KBM-7 (cell line): ENCODE measurements at places on chromosomes 7 and 10.

- DNase-seq: no peak
Measured at GRCh38 chr7:135207406-135208101, 3.8 kb downstream of the WDR91 start.

GRCh38 chr10:105494303-105494702 is 853.2 kb downstream of the SORCS3 start:
- no peak for DNase-seq

GRCh38 chr10:31133792-31134310 is 102.2 kb upstream of the ZNF438 start:
- peak; percentile 72 for DNase-seq

GRCh38 chr10:88195841-88196240 is 332.4 kb downstream of the PTEN start:
- no peak for DNase-seq

- no peak for DNase-seq
Measured at GRCh38 chr10:31830887-31831286, 97.7 kb downstream of the ARHGAP12 start.

- peak; percentile 98 for DNase-seq
Measured at GRCh38 chr10:6348096-6348874, 145.6 kb downstream of the PFKFB3 start.

- DNase-seq: no peak
Measured at GRCh38 chr10:121732656-121733445, 134.6 kb upstream of the FGFR2 start.

- peak; percentile 63 for DNase-seq
Measured at GRCh38 chr7:108413782-108414492, 42.3 kb downstream of the NRCAM start.

GRCh38 chr7:1884583-1885350 is 214.7 kb downstream of the ELFN1 start:
- DNase-seq: no peak

- DNase-seq: peak; percentile 26
Measured at GRCh38 chr7:80918399-80918798, 452 bp downstream of the SEMA3C start.

- no peak for DNase-seq
Measured at GRCh38 chr10:4028027-4028471, 243.0 kb upstream of the KLF6 start.

DNA sequence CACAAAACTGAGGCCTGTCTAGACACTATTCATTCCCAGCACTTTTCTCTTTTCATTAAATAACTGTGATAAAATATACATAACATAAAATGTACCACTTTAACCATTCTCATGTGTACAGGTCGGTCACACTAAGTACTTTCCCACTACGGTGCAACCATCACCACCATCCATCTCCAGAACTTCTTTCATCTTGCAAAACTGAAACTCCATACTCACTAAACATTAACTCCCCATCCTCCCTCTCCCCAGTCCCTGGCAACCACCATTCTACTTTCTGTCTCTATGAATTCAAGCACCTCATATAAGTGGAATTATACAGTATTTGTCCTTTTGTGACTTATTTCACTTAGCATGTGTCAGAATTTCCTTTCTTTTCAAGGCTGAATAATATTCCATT is 53.0 kb downstream of the ARHGAP12 start:
- DNase-seq: no peak

GRCh38 chr10:124222988-124223710 is 129.8 kb upstream of the CHST15 start:
- DNase-seq: no peak

- no peak for DNase-seq
Measured at GRCh38 chr10:132368881-132369635, 27.9 kb upstream of the PWWP2B start.

DNA sequence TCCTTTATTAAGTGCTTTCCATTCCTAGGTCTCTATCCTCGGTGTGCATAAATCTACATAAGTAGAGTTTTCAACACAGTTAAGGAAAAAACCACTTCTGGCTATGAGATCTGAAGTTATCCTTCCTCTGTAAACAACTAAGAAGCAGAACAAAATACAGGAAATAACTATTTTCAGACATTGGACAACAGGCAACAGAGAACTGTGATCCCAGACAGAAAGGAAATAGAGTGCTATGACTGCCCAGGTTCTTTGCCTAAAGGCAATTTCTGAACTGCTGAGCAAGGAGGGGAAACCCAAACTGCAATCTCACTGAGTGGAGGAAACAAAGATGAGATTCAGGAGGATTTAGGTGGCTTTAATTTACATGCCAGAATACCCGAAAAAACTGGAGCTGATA is 285.4 kb downstream of the SNX13 start:
- no peak for DNase-seq

DNA sequence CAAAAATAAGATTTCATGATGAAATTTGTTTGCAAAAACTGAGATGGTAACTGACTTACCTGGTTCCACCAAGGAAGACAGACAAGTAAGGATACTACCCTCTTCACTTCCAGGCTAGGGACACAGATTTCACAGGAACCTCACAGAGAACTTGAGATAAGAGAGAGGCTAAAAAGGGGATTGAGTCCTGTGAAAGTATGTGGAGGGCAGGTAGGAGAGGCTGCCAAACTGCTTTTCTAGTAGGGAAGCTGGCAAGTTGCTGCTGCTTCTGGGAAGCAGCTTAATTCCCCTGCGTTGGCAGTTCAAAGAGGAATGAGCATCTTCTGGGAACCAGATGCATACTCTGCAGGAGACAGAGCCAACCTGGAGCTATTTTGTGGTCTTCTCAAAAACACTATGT is 841.6 kb downstream of the CCSER2 start:
- DNase-seq: no peak

DNA sequence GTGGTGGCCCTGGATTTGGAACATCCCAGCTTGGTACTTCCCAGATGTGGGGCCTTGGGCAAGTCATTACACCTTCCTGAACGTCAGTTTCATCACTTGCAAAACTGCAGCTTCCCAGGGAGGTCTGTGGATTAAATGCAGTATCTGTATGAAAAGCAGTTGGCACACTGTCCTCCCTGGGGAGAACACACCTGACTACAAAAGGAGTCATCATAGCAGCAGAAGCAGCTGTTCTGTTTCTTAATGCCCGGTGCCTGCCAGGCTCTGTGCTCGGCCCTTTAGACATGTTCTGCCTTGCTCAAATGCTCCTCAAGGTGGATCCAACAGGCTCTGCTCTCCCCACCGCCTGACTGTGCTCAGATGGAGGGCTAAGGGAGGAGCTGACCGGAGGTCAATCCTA is 31.0 kb downstream of the CDCA7L start:
- DNase-seq: no peak

DNA sequence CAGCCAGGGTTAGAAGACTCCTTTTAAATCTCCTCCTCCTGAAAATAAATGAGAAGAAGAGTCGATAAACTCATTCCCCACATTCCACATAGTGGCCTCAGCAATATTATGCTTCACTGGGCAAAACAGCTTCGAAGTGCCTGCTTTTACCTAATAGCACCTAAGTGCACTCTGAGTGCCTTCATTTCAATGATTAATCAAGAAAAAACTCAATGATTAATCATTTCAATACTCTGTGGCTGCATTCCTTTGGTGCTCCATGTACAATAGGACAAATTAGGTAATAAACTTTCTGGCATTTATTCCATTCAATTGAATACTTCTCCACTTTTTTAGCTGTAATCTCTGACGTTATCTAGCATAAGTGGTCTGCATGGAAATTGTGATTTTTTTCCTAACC is 174.6 kb downstream of the CCDC71L start:
- DNase-seq: no peak

DNA sequence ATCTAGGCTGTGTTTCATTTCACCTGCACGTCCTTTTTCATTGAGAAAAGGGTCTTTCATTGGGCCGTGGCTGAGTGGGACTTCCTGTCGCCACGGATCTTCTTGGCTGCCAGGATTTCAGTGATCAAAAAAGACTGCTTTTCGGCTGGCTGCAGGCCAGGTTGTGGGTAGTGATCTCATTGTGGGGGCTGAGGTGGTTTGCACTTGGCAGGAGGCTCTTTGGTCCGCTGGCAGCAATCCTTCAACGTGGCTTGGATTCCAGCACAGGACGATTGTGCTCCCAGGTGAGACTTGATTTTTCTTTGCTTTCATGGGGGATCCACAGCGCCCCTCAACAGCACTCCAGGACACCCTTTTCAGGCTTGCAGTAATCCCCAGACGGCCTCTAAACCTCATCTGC is 29.0 kb upstream of the ZNF273 start:
- no peak for DNase-seq

- no peak for DNase-seq
Measured at GRCh38 chr10:93797825-93798224, 40.1 kb downstream of the LGI1 start.

DNA sequence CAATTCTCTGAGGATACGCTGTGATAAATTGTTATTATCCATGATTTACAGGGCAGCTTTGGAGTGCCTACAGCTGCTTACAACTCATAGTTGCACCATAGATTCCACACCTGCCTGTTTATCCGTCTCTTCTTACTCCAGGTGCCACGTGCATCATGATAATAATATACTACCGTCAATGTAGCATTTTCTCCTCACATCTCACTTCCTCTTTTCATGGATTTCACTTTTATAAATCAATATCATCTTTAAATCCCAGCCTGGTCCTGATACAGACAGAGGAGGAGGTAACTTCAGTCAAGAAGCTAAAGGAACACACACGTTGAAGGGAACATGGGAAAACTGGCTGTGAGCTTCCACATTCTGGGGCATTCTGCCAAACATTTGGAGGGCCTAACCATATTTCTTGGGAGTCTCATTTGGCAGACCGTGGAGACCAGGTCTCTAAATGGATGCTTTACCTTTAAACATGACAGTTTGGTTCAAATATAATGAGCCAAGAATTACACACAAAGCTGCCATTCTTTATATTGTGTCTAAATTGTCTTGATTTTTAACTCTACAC is 2.4 kb downstream of the CH25H start:
- DNase-seq: no peak

DNA sequence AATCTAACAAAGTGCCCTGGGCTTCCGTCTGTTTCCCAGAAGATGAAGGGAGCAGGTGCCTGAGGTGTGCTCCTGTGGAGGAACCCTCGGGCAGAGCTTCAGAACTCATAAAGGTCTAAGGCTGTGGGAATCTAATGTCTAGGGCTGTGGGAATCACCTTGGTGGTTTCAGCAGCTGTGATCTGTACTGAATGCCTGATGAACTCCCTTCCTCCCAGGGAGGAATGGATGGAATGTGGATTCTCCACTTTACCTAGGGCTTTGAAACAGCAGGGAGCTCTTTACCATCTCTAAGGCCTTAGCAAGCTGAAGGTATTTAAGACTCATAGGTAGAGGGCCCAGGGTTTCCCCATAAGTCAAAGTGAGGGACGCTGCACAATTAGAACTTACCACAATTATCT is 36.0 kb upstream of the SEMA3E start:
- no peak for DNase-seq

- DNase-seq: no peak
Measured at GRCh38 chr10:89479771-89480446, 55.5 kb downstream of the SLC16A12 start.

DNA sequence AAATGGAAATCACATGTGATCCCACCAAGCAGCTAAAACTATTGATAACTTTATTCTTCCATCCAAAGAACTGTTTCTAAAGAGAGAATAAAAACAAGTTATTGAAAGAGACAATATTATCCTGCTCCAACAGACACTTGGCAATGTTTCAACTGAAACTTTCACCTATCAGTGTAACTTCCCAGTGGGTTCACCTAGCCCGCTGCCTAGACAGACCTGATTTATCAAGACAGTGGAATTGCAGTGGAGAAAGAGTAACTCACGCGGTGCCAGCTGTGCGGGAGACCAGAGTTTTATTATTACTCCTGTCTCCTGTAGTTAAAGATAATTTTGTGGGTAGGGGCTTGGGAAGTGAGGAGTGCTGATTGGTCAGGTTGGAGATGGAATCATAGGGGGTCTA is 199.8 kb downstream of the AHR start:
- no peak for DNase-seq

DNA sequence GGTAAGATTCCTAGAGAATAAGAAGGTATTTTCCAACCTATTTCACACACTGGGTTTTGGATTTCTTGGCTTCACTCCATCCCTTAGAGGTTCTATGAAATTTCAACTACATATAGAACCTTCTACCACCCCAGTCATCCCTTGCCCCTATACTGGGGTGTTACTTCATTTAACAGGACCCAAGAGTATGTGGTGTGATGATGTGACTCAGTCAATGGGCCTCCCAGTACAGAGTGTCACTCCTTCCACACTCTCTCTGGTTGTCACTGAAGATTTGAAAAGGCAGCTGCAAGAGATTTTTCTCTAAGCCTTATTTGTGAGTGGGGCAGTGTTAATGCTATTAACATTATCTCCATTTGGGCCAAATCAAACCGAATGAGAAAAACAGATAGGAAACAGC is 33.5 kb downstream of the FGFBP3 start:
- DNase-seq: no peak

DNA sequence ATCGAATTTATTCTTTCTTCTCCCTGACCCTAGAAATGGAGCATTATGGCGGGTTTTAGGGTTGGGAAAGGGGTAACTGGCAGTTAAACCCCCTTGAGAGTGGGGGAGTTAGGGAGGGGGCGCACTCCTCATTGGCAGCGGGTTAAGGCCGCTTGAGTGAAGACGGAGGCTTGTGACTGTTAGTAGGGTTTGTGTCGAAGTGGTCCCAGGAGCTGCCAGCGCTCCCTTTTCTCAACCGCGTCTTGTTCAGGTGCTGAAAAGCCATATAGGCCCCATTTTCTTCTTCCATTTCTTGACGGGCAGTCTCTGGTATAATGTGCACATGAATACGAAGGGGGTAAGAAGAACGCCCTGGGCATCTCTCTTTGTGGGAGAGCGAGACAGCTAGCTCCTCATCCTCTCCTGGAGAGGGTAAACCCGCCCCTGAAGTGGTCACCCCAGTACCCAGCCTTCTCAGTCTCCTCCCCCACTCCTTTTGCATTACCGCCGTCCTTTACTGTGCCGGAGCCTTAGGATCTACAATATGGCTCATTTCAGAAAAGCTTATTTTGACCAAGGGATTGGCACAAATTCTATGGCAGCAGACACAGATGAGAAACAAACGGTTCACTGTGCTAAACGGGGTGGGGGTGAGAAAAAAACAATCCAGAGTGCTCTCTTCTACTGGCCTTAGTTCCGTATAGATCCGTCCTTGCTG is 836 bp downstream of the KMT2E start:
- DNase-seq: peak; percentile 62

DNA sequence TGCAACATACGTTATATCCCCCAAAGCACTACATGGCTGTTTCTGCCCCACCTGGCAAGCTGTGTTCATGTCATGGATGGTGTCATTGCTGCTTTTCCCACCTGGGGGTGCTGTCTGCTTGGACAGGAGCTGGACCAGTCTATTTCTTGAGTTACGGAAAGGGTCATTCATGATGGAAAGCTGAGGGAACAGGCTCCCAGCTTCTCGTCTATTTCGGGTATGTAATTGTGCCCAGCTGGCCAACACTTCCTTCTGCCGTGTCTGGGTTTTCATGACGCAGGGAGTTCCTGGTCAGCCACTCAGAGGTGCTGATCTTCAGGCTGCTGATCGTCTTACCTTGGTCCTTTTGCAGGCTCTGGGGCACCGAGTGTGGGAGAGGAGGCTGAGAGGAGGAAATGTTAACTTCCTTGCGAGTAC is 8.6 kb downstream of the BTBD16 start:
- peak; percentile 11 for DNase-seq

GRCh38 chr10:30007406-30007805 is 52.0 kb downstream of the JCAD start:
- DNase-seq: no peak

- DNase-seq: no peak
Measured at GRCh38 chr7:32858648-32859047, 32.9 kb downstream of the KBTBD2 start.
